ENCODE measurements at places on chromosomes 6 and 20.

- DNase-seq, result no peak
Measured at GRCh38 chr6:110395221-110395620, 20.2 kb downstream of the DDO start.

DNA sequence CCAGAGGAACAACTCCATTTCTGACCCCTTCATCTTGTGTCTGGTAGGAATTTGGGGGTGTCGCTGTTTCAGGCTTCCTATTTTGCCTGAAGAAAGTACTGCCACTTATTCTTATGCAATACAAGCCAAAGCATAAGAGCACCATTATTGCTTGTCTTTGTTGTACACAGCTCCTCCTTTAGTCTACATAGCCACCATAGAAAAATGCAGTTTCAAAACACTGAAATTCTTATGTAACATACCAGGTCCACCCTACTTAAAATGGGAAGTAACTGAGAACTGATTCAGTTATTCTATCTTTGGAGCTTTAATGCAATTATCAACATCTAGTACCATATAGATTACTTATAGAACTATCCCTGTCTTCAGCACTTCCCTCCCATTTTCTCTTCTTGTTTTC, 255.5 kb downstream of the ARHGAP18 start:
- no peak for DNase-seq

GRCh38 chr20:19019734-19020364, 192.6 kb upstream of the SLC24A3 start:
- no peak for DNase-seq

- DNase-seq, result no peak
Measured at GRCh38 chr6:17959302-17959701, 28.1 kb downstream of the KIF13A start.

GRCh38 chr6:37845026-37845911, 25.7 kb downstream of the ZFAND3 start:
- no peak for DNase-seq

DNA sequence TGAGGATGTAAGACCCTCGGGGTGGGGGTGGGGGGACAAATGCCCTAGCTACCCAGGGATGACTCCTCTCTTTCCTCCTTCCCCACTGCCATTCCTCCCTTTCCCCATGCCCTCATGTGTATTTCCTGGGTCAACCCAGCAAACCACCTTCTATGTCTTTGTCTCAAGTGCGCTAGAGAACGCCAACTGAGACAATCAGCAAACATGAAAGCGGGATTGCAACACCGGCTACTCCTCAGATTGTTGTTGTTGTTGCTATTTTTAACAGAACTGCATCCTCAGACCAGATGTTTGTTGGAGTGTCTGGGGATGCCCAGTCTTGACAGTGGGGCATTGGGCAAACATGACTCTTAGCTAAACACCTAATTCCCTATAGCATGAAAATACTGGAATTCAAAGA, 39.3 kb upstream of the HIVEP1 start:
- no peak for DNase-seq

GRCh38 chr6:73866305-73866704, 170.3 kb downstream of the CD109 start:
- DNase-seq, result no peak

- DNase-seq, result no peak
Measured at GRCh38 chr6:90631046-90631445, 44.2 kb upstream of the MAP3K7 start.

GRCh38 chr6:2942914-2943563, 28.3 kb downstream of the SERPINB6 start:
- DNase-seq, result peak; percentile 6

GRCh38 chr6:2582268-2582667, 168.5 kb downstream of the MYLK4 start:
- no peak for DNase-seq

DNA sequence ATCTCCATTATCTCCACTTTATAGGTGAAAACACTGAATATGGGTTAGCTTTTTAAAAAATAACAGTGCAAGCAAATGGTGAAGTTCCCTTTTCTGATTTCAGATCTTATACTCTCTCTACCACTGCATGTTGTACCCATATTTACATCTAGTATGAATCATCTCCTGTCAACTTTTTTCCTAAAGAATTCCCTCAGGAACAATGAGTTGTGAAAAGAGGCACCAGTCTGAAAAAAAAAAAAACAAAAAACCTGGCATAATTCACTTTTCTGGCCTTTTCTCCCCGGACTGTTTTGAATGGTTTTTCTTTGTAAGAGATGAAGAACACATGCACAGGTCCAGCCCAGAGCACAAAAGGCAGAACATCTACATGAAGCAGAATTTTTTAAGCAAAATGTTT, 596.0 kb downstream of the COL12A1 start:
- DNase-seq, result no peak

- no peak for DNase-seq
Measured at GRCh38 chr6:63352069-63352543, 32.3 kb upstream of the LGSN start.

DNA sequence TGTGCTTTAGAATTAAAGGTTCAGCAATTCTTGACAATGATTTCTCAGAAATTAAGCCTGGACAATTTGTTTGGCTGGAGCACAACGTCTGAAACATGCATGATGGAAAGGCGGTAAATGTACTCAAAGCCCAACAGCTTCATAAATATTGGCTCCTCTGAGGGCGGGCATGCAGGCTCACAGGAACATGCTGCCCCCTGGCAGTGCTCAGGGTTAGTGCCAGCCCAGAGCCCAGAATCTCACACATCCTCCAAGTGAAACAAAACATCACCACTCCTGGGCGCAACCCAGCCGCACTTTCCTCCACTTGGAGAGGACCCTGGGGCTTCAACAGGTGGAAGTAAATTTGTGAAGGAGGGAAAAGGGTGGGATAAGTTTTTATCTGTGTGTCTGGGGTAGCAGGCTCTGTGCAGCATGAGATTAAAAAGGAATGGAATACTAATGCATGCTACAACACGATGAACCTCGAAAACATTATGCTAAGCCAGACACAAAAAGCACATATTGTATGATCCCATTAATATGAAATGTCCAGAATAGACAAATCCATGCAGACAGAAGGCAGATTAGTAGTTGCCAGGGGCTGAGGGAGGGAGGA, 54.1 kb upstream of the PTPRT start:
- no peak for DNase-seq

- DNase-seq, result no peak
Measured at GRCh38 chr6:39887692-39888450, 46.4 kb downstream of the MOCS1 start.

DNA sequence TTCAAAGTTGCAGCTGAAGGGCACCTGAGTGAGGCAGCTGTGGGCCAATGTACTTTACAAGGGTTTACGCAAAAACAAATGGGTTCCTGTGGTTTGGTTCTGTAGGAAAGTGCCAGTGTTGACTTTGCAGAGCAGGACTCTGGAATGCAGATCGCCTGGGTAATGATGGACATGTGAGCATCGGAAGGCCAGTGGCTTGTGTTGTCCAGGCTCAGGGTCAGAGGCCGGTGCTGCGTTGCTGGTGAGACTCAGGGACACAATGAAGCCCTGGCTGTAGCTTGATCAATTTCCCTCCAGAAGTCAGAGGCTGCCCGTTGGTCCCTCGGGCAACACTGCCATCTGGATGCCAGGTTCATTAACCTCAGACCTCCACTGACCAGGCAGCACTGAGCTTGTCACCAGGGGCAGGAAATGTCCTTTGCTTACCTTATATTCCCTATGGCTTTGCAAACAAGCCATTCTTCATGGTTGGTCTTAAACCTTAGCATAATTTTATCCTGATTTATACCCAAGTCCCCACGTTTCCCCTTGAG, 753.4 kb downstream of the QKI start:
- no peak for DNase-seq

DNA sequence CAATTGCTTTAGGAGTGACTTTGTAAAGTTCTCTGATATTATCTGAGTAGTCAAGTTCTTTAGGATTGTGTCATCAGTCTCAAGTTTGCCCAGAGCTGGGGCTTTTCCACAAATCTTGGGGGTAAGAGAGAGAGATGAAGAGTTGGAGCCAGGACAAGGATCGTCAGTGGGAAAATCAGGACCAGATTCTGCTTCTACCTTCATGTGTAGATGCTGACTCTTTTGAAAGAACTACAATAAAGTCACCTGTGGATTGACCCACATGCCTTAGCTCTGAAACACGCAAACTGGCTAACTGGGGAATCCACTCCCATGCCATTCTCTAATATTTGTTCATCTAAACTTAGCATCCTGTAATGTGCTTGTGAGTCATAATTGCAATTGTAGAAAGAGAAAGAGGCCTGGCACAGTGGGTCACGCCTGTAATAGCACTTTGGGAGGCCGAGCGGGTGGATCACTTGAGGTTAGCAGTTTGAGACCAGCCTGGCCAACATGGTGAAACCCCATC, 15.6 kb upstream of the BICRAL start:
- no peak for DNase-seq

DNA sequence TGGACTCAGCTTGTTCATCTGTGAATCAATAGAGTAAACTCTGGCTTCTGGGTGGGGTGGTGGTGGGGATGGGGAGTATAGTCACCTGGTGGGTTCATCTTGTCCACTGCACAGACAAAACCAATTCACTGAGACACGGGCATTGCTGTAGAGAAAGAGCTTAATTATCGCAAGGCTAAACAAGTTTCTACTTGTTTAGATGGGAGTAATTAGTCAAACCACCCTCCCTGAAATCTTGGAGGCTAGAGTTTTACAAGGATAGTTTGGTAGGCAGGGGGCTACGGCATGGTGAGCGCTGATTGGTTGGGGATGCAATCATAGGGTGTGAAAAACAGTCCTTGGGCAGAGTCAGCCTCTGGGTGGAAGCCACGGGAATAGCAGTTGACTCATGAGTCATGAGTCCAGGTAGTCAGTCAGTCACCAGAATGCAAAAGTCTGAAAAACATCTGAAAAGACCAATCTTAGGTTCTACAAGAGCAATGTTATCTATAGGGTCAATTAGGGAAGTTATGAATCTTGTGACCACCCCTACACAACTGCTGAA, 77.8 kb downstream of the STMND1 start:
- DNase-seq, result no peak

GRCh38 chr6:41208439-41209106, 7.6 kb upstream of the TREML2 start:
- no peak for DNase-seq

GRCh38 chr6:31830886-31831335, 3.4 kb downstream of the HSPA1B start:
- no peak for DNase-seq

DNA sequence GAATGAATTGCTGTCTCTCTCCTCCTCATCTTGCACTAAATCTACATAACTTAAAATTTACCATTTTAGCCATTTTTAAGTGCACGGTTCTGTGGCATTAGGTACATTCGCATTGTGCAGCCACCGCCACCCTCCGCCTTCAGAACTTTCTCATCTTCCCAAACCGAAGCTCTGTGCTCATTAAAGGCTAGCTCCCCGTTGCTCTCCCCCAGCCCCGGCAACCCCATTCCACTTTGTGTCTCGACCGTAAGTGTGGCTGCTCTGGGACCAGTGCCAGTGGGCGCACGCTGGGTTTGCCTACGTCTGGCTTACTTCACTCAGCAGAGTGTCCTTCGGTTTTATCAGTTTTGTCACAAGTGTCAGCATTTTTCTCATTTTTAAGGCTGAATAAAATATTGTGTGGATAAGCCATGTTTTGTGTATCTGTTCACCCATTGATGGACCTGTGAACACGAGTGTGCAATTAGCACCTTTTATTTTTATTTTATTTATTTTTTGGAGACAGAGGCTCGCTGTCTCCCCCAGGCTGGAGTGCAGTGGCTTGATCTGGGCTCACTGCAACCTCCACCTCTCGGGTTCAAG, 16.8 kb downstream of the SLC17A9 start:
- no peak for DNase-seq

- DNase-seq, result peak; percentile 70
Measured at GRCh38 chr6:32153564-32154513, at the start of gene PPT2. PPT2 (plus strand) TSS chr6:32154141; CDS start chr6:32154595, 454 bp downstream.

All from central memory CD4-positive, alpha-beta T cell (primary cell).